ENCODE measurements at places on chromosomes 12 and 14.

DNA sequence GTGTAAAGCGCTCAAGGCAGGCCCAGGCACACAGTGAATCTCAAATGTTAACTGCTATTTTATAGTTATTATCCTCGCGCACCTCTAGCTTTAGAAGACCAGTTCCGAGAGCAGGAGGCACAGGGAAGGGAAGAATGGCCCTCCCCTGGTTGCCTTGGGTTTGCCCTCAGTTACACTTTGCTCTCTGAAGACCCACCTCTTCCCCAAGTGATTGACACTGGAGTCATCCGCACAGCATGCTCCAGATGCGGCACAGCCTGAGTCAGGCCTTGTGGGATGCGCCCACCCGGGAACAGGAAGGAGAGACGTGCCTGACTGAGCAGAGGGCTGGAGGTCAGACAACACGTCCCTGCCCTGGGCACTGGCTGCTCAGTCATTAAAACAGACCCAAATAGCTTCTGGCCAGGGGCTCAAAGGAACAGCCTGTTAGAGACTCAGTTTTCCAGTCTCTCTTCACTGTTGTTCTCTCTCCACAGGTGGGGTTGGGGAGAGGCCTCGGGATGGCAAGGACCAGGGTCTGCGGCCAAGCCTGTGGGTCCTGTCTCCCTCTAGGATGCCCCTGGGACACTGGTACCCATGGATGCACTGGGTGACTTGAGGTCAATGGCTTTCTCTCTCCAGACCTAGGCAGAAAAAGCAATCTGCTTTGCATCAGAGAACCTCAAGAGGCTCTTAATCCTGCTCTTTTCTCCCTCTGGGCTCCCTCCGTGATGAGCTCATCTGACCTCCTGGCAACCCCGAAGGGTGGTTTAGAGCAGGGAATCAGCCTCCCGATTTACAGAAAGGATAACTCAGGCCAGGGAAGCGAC, 13.6 kb upstream of the MLXIP start:
- DNase-seq, result peak; percentile 80

DNA sequence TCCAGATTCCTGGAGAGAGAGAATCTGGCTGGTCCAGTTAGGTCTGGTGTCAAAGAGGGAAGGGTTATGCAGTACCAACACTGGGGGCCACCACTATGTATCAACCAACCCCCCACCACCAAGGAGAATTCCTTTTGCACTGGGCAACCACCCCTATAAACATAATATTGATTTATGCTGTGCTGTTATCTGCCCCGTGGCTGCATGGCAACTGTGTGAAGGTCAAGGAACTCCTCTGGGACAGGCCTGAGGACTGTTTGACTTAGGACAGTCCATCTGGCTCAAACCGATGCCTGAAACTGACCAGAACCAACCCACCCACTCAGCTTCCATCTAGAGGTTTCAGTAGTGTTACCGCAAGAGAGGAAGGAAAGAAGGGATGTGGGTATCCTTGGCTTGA, 20.5 kb downstream of the PLEKHH1 start:
- no peak for DNase-seq

DNA sequence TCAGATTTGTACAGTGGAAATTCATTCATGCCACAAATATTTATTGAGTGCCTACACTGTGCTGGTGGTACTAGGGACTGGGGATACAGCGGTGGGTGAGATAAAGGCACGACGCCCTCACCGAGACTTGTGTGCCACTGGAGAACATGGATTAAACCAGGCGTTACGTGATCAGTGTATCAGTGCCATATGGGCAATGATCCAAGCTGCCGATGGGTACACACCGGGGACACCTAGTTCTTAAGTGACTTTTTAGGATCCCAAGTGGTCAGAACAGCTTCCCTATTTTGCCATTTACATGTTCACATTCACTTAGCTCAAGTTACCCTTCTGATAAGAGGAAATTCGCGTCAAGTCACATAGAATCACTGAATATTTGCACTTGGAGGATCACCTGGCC, 236.7 kb downstream of the CACNA1C start:
- no peak for DNase-seq

GRCh38 chr14:101489092-101489760, 72.1 kb upstream of the DIO3 start:
- no peak for DNase-seq

- DNase-seq, result no peak
Observed at GRCh38 chr14:34920339-34920738, 45.2 kb upstream of the BAZ1A start.

GRCh38 chr12:117507548-117507947, 146.1 kb upstream of the NOS1 start:
- no peak for DNase-seq

DNA sequence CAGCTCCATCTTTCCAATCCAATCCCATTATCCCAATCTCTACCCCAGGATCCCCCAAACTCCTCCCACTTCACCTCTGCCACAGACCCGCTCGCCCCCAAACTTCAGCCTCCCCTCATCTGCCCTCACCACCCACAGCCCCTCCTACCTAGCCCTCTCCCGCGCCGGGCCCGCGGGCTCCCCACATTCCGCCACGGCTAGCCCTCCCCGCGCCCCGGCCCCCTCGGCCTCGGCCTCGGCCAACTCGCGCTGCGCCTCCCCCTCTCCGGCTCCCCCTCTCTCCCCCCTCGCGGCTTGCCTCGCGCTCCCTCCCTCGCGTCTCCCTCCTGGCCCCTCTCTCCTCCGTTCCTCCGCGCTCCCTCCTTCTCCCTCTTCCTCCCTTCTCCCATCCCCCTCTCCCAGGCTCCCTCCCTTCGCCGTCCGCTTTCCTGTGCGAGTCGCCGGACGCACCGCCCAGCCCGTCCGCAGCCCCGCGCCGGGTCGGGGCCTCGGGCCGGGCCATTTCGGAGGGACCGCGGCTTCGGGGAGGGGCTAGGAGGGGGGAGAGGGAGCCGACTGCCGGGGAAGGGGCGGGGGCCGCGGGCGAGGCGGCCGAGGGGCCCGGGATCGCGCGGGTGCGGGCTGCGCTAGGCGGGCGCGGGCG, at the start of gene ATN1:
TSS of gene ATN1 (plus strand) at position 581 of the 643 bp plus-strand sequence. CDS start 6,043 bp downstream, outside the sequence.
- peak; percentile 94 for DNase-seq

GRCh38 chr12:93778306-93778705, 101.1 kb downstream of the CRADD start:
- peak; percentile 96 for DNase-seq

DNA sequence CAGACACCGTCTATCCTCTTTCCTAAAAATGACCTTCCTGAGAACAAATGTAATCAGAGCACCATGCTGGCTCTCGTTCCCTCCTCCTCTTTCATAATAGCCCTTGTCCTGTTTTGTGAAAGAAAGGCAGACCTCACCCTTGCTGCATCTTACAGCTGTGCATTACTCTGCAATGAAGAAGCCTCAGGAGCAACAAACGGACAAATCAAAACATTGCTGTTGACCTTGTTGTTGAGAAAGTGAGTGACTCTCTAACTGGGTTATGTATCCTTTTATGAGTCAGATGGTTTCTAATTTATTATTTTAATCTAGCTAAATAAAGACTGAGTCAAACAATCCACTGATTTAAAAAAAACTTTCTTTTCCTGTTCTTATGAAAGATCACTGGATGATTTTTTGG, 180.9 kb downstream of the RPS29 start:
- peak; percentile 57 for DNase-seq

DNA sequence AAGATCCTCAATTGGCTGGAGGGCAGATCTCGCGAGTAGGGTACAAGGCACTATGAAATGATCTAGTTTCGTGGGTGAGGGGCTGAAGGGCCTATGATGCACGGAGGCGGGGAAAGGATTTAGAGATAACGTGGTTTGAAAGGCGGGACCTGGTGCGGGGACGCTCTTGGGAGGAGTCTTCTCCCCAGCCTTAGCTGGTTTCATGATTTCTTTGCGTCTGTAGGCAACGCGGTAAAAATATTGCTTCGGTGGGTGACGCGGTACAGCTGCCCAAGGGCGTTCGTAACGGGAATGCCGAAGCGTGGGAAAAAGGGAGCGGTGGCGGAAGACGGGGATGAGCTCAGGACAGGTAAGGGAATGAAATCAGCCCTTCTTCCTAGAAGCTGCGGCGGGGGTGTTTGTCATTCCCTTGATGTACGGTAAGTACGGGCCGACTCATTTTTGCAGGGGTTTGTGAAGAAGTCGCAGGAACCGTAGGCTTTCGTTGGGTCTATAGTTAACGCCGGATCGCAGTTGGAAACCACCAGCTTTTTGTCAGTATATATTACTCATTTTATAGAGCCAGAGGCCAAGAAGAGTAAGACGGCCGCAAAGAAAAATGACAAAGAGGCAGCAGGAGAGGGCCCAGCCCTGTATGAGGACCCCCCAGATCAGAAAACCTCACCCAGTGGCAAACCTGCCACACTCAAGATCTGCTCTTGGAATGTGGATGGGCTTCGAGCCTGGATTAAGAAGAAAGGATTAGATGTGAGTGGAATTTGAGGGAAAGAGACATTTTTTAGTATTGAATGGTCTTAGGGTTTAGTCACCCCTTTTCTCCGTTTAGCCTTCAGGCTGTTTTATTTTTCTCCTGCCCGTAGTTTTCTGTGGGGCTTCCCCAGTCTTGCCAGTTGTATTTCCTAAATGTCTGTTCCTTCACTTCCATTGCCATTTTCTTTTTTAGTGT, 602 bp downstream of the APEX1 start:
- DNase-seq, result peak; percentile 91

- DNase-seq, result no peak
Observed at GRCh38 chr14:48735607-48736006, 850.6 kb downstream of the RPS29 start.

DNA sequence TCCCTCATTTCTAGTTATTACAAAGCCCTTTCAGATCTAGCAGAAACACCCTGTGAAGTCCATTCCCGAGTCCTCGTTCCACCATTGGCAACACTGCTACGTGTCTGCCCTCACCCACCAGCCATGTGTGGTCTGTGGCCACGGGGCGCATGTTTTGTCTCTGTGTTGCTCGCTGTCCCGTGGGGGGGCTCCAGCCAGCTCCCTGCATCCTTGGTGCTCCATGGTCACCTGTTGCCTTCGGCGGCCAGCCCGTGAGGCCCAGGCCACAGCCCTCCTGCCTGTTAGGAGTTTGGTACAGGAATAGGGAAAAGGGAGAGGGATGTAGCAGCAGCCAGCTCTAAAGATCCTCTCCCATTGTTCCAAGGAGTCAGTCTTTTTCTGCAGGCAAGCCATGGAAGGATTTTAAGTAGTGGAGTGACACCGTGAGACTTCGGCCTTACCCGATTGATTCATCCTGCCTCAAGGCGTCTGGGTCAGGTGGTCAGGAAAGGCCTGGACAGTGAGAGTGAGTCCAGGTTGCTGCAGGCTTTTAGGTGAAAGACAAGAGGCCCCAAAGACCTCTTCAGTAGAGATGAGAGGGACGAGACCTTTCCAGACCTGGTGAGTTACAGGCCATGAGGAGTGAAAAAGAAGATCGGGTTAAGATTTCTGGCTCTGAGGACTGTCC, 30.3 kb downstream of the TPCN1 start:
- no peak for DNase-seq

DNA sequence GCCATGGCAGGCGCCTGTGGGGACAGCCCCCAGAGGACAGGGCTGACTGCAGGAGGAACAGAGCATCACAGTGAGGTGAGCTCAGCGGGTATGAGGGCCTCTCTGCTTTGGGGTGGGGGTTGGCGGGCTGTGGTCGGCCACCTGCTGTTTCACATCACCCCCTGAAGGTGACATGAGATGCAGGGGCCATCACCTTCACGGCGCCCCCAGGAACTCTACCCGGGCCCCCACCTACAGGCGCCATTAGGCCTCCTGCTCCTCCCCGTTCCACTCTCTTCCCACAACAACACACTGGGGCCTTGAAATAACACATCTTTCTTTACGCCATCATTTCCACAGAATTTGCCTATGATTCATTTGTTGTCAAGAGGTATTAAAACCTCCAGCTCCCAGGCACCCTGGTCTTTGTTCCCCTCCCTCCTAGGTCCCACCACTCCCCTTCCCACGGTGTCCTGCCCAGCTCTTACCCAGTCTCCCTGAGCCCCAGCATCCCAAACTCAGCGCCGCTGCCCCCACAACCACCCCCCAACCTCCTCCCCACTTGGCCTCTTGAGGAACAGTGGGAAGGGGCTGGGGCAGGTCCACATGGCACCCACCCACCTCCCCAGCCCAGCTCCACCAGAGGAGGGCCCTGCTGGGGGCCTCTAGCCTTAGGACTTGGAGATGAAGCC, 12.7 kb upstream of the HDAC7 start:
- no peak for DNase-seq

DNA sequence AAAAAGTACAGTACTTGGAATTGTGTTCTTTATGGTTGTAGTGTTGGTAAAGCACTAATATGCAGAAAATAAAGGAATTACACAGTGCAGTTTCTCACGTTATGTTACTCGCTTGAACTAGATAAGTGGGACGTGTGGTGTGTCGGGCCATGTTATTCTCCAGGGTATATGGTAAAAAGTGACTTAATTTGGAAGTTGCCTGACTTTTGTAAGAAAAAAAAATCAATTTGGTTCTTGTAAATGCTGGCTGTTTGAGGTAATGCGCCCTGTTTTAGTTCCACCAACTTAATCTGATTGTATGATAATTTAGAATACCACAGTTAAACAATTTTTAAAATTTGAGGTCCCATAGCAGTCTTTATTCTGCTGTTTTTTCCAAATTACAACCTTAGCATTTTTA, 4.1 kb downstream of the ARF6 start:
- DNase-seq, result no peak

GRCh38 chr12:117063162-117063911, 35.9 kb downstream of the TESC start:
- no peak for DNase-seq

DNA sequence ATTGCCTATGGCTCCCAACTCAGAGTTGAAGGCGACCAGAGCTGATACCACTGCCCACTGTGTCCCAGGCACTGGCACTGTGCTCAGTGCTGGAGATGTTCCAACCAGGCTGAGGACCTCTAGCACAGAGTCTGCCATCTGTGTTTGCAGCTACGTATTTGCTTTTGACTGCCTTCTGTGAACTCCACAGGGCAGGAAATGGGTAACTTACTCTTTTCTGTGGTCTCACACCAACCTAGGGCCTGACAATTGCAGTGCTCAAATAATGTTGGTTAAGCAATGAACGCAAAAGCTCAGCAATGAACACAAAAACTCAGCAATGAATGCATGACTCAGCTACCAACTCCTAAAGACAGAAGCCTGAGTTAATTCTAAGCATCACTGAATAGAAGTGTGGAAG, 202.8 kb downstream of the NUAK1 start:
- peak; percentile 39 for DNase-seq

DNA sequence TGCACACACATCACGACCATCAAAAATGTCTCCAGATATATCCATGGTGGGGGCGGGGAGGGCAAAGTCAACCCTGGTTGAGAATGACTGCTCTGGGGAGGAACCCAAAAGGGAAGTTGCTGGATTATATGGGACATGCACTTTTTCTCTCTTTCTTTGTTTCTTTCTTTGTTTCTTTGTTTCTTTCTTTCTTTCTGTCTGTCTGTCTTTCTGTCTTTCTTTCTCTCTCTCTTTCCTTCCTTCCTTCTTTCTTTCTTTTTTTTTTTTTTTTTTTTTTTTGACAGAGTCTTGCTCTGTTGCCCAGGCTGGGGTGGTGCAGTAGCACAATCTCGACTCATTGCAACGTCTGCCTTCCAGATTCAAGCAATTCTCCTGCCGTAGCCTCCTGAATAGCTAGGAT, 71.5 kb downstream of the TBX5 start:
- no peak for DNase-seq
